ENCODE measurements at places on chromosomes 3 and 15.

- DNase-seq: no peak
Measured at GRCh38 chr3:14522129-14522691, 17.9 kb downstream of the GRIP2 start.

- DNase-seq: no peak
Measured at GRCh38 chr3:141372656-141373055, 4.4 kb downstream of the ZBTB38 start.

- no peak for DNase-seq
Measured at GRCh38 chr15:52247461-52247860, 48.1 kb downstream of the MYO5C start.

DNA sequence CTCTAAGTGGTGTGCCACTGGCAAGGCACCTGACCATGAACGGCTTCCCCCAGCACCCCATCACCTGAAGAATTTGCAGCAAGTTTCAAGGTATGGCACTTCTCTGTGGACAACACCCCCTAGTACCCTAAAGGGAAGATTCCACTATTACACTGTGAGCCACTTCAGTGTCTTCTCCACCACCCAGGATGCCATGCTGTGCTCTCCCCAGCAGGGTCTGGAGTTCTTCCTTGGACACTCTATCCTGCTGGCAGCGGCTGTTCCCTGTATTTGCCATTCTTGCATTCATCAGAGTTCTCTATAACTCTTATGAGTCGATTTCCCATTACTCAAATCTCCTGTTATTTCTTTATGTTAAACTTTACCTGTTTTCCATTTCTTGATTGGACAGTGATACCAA lies 33.9 kb upstream of the RNU6-1 start:
- no peak for DNase-seq

DNA sequence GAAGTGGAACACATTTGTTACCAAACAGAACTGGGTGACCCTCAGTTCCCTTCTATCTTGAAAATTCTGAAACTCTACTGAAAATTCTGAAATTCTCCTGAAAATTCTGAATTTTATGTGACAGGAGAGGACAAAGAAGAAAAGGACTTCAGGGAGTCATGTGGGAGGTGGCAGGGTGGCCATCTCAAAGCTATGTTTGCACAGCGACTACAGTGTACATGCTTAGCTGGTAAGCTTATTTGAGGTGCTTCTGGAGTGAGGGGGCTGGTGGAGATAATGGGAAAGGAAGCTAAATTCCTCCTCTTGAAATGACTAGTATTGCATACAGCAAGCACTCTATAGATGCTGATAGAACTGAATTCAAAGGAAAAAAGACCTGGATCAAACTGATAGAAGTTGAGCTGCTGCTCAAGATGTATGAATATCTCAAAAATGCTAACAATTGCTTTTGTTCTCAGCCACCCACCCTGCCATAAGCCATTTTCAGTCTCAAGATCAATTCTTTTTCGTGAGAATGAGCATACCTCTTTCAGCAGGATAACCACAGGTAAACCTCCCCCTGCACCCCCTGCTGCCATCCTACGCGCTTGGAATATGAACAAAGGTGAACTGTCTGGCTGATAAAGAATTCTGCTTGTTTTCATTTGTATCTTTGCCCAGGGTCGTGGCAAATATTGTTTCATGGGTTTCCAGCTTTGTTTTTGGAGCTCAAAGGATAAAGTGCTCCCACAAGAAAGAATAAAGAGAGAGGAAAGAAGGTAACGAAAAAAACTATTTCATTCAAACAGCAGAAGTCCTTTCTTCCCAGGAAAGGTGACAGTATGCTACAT lies 16.6 kb upstream of the ARHGEF3 start:
- no peak for DNase-seq
